CD4-positive, alpha-beta T cell treated with Interleukin-12 subunit alpha and Interleukin-12 subunit beta, for 1 hour (primary cell): ENCODE measurements at places on chromosomes 5 and 9.
A peak's percentile ranks its signal among the peaks of the same experiment; 100 is the strongest.

- DNase-seq: no peak
Observed at GRCh38 chr5:76926329-76927105, 26.3 kb upstream of the CRHBP start.

- DNase-seq: no peak
Observed at GRCh38 chr9:7967093-7967827, 167.7 kb upstream of the DMAC1 start.

DNA sequence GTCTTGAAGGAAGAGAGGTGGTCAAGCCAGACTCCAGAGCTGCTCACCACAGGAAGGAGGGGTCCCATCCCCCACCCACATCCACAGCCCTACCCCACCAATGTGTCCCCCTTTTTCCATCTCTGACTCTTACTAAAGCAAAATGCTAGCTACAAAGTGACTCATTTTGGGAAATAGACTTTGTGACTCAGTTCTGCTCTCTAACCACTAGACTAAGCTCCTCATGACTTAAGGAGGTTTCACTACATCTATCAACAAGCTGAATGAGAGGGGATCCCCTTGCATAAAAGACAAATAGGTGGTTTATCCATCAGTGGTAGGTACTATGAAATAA, 35.1 kb upstream of the ADRB2 start:
- no peak for DNase-seq

DNA sequence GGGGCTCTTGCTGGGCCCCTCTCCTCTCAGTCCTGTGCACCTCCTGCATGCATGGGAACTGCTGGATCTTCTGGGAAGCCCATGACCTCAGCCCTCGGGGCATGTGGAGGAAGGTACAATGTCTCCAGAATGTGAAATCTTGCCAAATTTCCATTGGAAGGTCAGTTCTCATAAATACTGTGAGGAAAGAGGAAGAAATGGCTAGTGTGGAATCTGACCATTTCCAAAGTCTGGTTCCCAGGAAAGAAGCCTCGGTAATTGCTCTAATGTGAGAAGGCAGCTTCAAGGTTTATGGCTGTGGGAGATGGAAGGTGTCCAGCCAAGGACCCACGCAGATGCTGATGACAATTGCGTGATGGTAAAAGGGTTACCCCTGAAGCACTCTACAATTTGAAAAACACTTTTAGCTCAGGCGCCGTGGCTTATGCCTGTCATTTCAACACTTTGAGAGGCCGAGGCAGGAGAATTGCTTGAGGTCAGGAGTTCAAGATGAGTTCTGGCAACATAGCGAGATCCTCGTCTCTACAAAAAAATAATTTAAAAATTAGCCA, 8.1 kb upstream of the IL17B start:
- DNase-seq: no peak

- no peak for DNase-seq
Observed at GRCh38 chr5:31182136-31182535, 11.3 kb upstream of the CDH6 start.

GRCh38 chr5:180820788-180821321, 18.2 kb upstream of the MGAT1 start:
- DNase-seq: no peak

DNA sequence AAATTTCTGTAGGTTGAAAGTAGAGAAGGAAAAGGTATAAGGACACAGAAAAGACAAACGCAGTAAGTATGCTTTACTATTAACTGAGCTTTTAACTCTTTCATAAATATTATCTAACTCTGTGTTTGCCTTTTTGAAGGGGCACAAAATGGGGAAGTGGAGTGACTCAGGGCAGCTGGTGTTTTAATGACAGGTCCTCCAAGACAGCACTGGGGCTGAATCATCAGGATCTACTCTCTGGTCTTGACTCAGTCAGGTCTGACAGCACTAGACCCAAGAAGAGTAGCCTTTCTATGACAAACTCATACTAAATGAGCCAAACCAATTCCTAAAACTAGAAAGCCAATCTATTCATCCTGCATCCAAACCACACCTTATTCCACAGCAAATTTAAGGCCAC, 102.2 kb downstream of the APTX start:
- DNase-seq: no peak

DNA sequence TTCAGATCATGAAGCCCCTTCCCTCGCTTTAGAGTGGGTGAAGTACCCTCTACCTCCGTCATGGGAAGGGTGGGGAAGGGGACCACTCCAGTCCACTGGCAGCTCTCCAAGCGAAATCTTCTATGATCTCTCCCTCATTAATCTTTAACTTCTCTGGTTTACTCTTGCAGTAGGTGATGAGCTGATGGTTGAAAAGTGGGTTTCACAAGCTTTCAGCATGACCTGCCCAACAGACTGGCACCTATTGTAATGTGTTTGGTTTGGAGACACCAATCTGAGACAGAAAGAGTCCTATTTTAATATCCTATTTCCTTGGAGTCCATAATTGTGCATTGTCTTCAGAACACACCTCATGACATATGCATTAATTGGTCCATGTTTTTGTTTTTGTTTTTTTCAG, 70.8 kb upstream of the TGFBR1 start:
- no peak for DNase-seq

GRCh38 chr5:111223101-111223786, 940 bp upstream of the CAMK4 start:
- DNase-seq: peak; percentile 13

- DNase-seq: no peak
Observed at GRCh38 chr5:115787426-115787825, 29.0 kb downstream of the CDO1 start.

GRCh38 chr9:106450549-106450948, 412.4 kb upstream of the ZNF462 start:
- DNase-seq: no peak

GRCh38 chr9:134875371-134875770, 5.2 kb upstream of the FCN2 start:
- DNase-seq: no peak

- no peak for DNase-seq
Observed at GRCh38 chr5:14669975-14670374, 5.5 kb downstream of the OTULIN start.

DNA sequence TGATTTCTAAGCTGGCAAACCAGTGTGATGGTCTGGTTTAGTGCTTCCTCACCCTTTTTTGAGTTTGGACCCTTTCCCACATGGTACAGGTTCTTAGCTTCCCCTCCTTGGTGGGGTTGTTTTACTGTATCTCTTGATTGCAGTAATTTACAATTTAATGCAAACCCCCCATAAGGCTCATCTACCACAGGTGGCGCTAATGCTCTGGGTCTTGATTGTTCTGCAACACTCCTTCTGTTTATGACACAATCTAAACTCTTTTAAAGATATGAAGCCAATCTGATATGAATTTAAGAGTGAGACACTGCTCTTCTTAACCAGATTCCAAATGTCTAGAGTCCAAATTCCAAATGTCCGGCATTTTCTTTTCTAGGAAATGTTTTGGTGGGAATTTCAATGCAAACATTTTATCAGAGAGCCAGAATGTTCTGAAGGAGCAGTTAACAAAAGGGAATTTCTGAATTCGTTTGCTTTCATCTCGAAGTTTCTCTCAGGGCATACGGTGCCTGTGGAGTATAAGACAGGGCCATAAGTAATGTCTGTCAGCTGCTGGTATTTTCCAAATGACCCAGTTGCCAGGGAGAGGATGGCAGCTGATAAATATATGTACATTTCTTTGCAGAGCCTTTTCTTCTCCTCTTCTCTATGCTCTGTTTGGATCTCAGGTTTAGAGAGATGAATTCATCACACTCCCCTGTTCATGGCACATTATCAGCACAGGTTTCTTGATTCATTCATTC, 246.8 kb downstream of the ARHGAP26 start:
- DNase-seq: peak; percentile 58

DNA sequence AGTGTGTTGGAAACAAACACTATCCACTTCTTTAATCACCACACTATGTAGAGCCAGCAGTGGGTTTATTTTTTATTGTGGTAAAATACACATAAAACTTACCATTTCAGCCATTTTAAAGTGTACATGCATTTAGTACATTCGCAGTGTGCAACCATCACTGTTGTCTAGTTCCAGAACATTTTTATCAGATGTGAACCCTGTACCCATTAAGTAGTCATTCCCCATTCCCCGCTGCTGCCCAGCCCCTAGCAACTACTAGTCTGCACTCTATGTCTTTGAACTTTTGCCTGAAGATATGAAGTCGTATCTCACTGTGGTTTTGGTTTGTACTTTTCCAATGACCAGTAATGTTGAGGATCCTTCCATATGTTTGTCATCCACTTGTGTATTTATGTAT, 30.2 kb upstream of the F2R start:
- no peak for DNase-seq

DNA sequence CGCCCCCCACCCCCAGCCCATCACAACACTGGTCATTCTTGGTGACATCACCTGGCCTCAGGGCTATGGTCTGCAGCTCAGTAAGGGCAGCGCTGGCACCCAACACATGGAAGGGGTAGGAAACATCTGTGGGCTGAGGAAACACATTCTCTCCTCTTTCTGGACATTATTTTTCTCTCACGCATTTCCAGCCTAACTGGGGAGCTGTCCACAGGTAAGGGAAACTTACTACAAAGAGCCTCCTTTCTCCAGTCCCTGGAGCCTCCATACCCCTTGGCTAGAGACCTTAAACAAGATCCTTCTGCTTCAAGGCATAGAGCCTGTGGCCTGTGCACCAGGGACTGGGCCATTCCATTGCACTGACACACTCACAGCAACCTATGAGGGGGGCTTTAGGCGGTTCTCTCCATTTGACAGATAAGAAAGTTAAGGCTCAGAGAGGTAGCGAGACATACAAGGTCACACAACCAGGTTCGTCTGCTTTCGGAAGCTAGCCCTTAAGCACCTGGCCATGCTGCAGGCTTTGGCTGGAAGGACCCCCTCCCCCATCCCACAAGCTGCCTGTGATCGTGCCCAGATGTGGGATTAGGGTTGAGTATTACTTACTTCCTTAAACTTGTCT, 40.7 kb downstream of the CXXC5 start:
- no peak for DNase-seq

- no peak for DNase-seq
Observed at GRCh38 chr9:134688231-134688630, 46.6 kb downstream of the COL5A1 start.

GRCh38 chr9:95383845-95384244, 66.3 kb upstream of the FANCC start:
- no peak for DNase-seq

DNA sequence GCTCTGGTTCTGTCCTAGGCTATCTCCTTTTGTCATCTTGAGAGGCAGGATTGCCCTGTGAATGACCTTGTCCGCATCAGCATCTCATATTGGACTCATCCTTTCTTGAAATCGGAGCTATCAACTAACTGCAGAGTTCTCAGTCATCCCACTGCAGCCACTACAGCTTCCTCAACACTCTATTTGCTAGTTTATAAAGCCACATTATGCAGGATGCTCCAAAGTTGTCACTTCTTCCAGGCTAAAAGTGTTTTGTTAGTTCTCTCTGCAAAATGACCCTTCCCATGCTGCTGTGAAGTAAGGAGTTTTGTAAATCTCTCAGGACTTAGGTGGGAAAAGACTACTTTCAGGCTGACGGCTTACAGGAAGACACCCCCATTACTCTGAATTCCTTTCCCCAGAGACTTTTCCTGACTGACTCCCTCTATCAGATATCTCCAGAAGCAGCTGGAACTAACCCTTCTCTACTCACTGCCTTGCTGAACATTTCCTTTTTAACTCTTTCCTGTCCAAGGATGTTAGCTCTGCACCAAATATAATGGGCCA, 257.6 kb downstream of the NFIB start:
- DNase-seq: no peak

DNA sequence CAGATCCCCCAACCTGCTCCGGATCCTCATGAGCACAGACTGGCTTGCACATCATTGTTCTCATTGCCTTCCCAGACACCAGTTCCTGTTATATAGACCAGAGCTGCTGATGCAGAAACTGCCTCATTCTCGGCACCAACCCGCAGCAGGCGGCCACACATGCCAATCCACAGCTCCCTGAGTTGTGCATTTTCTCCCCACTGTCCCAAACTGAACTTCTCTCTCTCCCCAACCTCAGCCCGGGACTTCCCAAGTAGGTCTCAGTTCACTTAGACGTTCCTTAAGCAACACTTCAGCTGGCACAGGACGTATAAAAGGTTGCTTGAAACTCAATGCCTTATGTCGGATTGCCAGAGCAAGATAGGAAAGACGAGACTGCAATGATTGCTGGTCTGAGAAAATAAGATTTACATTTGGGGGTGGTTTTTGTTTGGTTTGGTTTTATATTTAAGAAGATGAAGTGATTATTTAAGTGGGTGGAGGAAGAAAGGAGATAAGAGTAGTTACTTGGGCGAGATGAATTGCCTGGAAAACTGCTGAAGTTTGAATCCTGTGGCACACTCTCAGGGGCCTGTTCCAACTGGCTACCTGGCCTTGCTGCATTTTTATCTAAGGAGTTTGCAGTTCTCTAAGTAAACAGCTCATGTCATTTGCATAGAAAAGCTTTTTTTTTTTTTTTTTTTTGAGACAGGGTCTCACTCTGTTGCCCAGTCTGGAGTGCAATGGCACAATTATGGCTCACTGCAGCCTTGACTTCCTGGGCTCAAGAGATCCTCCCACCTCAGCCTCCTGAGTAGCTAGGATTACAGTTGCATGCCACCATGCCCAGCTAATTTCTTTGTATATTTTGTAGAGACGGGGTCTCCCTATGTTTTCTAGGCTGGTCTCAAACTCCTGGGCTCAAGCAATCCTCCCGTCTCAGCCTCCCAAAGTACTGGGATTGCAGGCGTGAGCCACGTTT, 155.4 kb downstream of the GOLPH3 start:
- no peak for DNase-seq

DNA sequence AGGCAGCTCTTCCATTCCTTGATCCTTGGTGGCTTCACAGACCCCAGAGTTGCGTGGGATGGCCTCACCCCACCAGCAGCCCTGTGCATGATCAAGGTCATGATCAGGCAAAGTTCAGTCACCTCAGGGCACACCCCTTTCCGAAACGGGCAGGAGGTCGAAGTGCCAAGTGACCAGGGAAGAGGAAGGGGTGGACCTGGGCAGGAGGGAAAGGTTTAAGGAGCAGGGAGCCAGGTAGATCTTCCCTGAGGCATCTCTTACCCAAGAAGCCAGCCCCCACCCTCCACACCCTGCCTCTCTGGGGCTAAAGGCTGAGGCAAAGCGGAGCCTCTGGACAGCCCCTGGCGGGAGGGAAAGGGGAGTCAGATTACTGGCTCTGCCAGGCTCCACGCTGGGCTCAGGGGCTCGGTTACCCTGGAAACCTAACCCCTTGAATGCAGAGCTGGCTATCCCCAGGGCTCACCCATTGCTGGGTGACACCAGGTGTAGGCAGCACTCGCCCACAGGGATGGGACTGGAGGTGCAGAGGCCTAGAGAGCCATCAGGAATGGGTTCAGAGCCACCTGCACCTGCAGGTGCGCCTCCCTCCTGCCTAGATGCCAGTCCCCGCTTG, 3.6 kb downstream of the MGAT4B start:
- no peak for DNase-seq

- no peak for DNase-seq
Observed at GRCh38 chr5:156647034-156647451, 203.1 kb upstream of the PPP1R2B start.
